ENCODE measurements at places on chromosomes 13 and 19.

DNA sequence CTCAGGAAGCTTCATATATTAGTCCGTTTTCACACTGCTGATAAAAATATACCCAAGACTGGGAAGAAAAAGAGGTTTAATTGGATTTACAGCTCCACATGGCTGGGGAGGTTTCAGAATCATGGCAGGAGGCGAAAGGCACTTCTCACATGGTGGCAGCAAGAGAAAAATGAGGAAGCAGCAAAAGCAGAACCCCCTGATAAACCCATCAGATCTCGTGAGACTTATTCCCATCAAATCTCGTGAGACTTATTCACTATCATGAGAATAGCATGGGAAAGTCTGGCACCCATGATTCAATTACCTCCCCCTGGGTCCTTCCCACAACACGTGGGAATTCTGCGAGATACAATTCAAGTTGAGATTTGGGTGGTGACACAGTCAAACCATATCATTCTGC, 23.1 kb downstream of the FLT3 start:
- no peak for DNase-seq

- no peak for DNase-seq
Measured at GRCh38 chr13:113825841-113826240, 38.0 kb downstream of the GAS6 start.

DNA sequence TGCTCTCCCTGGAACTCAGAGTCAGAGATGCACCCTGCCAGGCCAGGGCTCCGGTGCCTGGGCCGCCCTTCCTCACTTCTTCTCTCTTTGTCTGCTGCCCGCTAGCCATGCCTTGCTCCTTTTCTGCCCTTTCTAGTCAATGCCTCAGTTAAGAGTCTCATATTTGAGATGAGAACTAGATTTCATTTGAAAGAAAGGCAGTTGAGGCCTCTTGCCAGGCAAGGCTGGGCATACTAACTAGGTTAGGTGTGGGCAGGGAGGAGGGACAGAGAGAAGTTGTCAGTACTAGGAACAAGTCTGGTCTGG, 341.6 kb downstream of the DNAJC15 start:
- DNase-seq: no peak

- DNase-seq: no peak
Measured at GRCh38 chr19:48113190-48113917, 2.7 kb upstream of the PLA2G4C start.

DNA sequence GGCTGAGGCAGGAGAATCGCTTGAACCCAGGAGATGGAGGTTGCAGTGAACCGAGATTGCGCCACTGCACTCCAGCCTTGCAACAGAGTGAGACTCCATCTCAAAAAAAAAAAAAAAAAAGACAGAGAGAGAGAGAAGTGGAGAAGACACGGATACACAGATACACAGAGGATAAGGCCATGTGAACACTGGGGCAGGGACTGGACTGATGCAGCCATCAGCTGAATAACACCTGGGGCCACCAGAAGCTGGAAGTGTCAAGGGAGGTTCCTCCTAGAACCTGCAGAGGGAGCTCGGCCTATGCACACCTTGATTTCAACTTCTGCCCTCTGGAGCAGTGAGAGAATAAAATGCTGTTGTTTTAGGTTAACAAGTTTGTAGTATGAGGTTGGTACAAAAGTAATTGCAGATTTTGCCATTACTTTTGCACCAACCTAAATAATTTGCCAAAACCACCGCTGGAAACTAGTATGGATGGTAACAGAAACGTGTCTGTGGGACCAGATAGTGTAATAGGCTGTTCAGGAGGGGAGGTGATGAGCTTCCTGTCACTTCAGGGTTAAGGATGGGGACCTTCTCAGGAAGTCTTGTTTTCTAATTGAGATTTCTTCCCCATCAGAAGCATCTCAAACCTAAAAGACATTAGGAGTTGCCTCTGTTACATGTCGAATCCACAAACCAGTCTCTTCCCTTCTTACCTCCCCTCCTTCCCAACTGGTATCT, 36.4 kb upstream of the IGSF23 start:
- DNase-seq: peak; percentile 20
